ENCODE measurements at places on chromosomes 5 and 9.

DNA sequence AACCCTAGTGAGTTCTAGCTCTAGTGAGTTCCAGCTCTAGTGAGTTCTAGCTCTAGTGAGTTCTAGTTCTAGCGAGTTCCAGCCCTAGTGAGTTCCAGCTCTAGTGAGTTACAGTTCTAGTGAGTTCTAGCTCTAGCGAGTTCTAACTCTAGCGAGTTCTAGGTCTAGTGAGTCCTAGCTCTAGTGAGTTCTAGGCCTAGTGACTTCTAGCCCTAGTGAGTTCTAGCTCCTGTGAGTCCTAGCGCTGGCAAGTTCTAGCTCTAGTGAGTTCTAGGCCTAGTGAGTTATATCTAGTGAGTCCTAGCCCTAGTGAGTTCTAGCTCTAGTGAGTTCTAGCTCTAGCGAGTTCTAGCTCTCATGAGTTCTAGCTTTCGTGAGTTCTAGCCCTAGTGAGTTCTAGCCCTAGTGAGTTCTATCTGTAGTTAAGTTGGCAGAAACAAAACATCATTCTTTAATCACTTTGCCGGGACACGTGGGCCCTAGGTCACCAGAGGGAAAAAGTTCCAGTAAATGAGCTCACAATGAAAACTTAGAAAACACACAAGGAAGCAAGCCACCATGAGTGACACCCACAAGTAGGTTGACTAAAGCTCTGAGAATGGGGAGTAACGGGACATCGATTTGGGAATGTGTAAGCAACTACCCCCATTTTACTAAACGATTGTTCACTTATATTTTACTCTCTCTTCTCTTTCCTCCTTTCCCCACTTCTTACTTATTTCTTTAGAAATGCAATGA is 47.5 kb downstream of the EXD3 start:
- DNase-seq = no peak

DNA sequence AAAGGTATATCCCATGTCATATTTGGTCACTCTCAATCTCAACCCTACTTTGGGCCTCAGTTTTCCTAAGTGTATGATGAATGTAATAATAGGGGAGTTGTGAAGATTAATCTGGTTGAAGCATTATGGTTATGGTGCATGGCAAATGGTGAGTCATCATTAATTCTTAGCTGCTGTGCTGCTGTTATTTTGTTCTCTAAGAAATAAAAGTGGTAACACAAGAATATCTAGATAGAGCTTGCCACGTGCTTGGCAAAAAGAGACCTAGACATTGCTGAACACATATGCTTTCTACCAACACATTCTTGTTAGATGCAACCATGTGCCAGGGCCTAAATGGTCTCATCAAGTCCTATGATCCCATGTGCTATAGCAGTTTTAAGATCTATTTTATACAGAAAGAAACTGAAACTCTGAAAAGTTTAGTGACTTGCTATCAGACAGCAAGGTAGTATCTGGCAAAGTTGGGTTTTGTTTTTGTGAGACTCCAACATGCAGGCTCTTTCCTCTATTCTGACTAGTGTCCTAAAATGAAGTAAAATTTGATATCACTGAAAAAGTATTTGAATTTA is 699.9 kb upstream of the MEF2C start:
- no peak for DNase-seq

- no peak for DNase-seq
Measured at GRCh38 chr5:150020249-150020648, 19.7 kb downstream of the HMGXB3 start.

DNA sequence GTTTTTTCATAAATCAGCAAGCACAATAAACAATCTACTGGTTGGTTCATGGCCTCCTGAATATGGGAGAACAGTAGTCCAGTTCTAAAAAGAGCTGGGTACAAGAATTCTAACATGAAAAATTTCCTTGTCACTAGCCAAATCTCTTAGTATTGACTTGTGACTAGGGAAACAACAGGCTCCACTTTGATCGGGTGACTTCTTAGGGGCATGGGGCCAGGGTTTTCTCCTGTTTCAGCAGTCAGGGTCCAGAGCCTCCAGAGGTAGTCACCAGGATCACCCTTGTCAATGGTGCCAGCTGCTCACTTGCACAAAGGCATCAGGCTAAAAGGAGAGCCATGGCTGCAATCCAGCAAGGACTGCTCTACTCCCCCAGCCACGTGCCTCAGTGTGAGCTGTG is 38.1 kb downstream of the LPAR1 start:
- no peak for DNase-seq

DNA sequence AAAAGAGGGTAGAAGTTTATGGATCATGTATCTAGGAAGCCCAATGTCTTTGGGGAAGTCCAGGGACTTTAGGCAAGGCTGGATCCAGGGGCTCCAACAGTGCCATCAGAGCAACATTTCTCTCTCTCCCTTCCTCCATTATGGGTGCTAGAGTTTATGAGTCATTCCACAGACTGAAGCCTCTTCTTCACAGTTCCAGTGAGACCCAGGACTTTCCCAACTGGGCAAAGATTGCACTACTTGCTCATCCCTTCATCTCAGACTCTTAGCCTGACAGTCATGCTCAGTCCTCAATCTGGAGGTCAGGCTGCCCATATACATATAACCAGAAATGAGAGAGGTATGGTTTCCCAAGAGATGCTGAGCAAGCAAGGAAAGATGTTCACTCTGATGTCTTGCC is 110.7 kb downstream of the FEM1C start:
- no peak for DNase-seq

- DNase-seq = peak; percentile 78
Measured at GRCh38 chr5:143207563-143208364, 195.7 kb downstream of the NR3C1 start.

DNA sequence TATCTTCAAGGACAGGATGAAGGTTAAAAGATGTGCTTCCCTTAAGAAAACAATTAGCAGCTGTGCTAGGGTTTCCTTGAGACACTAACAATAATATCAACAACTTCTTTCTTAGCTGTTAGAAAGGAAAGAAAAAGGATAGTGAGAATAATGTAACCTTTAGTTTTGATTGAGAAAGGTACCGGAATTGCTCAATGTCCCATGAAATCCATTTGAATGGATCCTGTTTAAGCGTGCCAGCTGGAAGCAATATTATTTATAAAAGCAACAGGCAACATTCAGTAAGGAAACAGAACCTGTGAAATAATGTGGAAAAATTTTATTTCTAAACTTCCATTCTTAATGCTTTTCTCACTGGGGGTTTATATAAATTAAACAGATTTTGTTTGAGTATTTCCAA is 120.9 kb downstream of the CCDC192 start:
- no peak for DNase-seq

GRCh38 chr5:172502410-172502809 is 48.1 kb upstream of the SH3PXD2B start:
- DNase-seq = no peak

Measured in GM12878 (cell line).